ENCODE measurements at places on chromosomes 5 and 9. TPM values are rescaled to one million over a fixed set of nuclear protein-coding genes. Genes with fewer than 3 reads are reported as not detected.

DNA sequence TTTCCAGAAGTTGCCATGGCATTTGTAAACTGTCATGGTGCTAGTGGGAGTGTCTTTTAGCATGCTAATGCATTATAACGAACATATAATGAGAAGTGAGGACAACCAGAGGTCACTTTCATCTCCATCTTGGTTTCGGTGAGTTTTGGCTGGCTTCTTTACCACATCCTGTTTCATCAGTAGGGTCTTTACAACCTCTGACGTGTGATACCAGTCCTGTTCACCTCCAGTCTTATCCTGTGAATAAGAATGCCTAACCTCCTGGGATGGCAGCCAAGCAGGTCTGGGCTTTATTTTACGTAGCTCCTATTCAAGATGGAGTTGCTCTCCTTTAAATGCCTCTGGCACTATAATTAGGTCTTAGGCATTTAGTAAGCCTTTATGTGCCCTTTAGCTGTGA lies 20.4 kb upstream of the RFK start:
- DNase-seq = no peak

- DNase-seq = no peak
Observed at GRCh38 chr9:110186254-110186653, 21.7 kb downstream of the C9orf152 start.

OSMR gene
- not detected for total RNA-seq

DNA sequence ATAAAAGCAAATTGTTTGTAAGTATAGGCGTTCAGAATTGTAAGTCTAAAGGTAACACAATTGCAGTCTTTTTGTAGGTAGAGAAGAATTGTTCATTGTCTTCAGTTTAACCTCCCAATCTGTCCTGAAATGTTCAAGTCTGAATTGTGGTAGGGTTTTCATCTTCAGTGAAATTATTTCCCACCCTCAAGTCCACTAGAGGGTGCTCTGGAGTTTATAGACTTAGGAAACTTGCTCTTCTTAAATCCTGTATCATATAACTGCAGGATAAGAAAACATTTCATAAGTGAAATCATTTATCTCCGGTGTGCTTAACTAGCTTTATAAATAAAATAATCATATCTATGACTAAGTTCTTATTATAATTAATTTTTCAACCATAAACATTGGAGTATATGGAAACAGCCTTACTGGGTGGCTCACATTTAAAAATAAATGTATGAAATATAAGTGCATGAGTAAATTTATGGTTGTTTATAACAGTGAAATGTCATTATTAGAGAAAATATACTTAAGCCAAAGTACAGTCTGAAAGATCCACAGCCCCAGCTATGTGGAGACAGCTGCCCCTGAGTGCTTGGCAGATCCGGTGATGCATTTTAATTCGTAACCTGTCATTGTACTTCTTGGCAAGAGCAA lies 182.4 kb upstream of the OTULINL start:
- peak; percentile 39 for DNase-seq

- no peak for DNase-seq
Observed at GRCh38 chr5:6548756-6549285, 84.0 kb downstream of the NSUN2 start.

- DNase-seq = no peak
Observed at GRCh38 chr5:156687514-156687913, 162.6 kb upstream of the PPP1R2B start.

DNA sequence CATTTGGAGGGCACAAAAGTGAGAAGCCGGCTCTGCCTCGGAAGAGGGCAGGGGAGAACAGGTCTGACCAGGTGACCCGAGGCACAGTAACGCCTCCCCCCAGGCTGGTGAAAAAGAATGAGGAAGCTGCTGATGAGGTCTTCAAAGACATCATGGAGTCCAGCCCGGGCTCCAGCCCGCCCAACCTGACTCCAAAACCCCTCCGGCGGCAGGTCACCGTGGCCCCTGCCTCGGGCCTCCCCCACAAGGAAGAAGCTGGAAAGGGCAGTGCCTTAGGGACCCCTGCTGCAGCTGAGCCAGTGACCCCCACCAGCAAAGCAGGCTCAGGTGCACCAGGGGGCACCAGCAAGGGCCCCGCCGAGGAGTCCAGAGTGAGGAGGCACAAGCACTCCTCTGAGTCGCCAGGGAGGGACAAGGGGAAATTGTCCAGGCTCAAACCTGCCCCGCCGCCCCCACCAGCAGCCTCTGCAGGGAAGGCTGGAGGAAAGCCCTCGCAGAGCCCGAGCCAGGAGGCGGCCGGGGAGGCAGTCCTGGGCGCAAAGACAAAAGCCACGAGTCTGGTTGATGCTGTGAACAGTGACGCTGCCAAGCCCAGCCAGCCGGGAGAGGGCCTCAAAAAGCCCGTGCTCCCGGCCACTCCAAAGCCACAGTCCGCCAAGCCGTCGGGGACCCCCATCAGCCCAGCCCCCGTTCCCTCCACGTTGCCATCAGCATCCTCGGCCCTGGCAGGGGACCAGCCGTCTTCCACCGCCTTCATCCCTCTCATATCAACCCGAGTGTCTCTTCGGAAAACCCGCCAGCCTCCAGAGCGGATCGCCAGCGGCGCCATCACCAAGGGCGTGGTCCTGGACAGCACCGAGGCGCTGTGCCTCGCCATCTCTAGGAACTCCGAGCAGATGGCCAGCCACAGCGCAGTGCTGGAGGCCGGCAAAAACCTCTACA lies 11.8 kb downstream of the QRFP start:
- DNase-seq = no peak

- DNase-seq = no peak
Observed at GRCh38 chr5:32290922-32291321, 21.8 kb downstream of the MTMR12 start.

- DNase-seq = no peak
Observed at GRCh38 chr9:122988920-122989621, 44.4 kb upstream of the GPR21 start.

DNA sequence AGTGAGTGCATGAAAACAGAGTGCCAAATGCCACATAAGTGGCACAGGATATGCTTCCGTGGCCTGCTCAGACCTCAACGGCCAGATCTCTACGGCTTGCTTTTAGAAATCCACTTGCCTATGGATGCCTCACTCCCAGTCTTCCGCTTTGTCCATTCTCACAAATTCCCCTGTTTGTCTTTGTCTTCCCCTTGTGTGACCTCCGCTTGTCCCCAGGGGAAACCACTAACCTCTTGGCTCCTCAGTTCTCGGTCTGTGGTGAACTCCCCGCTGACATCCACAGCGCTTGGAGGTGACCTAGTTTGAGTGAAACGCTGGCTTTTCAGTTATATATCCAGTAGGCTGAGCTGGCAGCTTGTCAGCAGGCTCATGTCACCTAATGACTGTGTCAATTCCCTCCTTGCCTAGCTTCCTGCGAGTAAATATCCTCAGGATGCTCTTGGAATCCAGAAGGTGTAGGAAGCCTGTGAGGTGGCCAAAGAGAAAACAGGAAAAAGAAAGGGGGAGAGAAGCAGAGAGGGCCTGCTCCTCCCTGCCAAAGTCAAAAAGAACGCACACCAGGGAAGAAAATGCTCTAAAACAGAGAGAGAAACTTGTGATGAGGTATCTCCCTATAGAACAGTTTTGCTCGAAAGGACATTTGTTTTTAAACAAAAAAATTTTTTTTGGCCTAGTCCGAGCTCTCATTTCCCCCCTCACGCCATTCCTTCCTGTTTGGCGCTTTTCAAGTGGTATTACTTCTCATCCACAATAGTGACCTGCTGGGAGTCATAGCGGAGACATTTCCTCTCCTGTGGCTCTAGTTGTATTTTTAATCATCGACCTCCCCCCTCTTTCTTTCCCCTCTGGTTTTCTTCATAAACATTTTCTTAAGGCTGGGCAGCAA lies 101.6 kb upstream of the SPRY4 start:
- DNase-seq = no peak

- no peak for DNase-seq
Observed at GRCh38 chr5:28954074-28954473, 1915.7 kb upstream of the CDH9 start.

DNA sequence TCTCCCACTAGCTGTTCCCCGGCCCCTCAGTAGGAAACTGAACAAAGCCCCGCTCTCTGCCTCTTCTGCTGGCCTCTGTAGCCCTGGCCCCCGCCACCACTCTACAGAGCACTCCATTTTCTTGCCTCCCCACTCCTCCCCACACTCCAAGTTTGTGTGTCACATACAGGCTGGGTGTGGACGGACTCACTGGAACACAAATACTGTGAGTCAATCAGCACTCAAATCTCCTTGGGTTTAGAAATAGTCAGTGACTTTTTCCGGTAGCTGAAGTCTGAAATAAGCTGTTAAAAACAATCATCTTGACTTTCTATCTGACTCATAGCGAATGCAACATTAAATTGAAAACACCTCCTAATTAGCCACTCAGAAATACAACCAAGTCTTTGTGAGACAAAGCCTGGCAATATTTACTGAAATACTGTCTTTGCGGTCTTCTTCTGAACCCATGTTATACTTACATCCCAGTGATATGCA lies 122.5 kb downstream of the LHFPL2 start:
- DNase-seq = no peak

SHOC1 gene
- not detected for total RNA-seq

- DNase-seq = no peak
Observed at GRCh38 chr9:136698635-136699246, 11.5 kb upstream of the AGPAT2 start.

HK3 gene
- total RNA-seq = 0.97 TPM

DNA sequence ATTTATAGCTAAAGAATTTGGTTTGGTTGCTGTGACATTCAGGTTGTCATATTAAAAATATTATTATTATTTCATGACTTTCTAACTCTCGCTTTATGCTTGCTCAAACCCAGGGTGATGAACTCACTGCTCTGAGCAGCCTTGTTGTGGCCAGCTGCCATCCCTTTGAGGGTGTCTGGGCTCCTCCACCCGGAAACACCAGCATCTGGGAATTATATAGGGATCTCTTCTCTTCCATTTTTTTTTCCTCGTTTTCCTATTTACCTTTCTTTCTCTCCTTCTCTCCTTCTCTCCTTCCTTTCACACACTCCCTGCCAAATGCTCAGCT lies 355.8 kb upstream of the SMARCA2 start:
- DNase-seq = no peak

CCL27 gene
- total RNA-seq = not detected

PLCXD3 gene
- 0.20 TPM for total RNA-seq

DNA sequence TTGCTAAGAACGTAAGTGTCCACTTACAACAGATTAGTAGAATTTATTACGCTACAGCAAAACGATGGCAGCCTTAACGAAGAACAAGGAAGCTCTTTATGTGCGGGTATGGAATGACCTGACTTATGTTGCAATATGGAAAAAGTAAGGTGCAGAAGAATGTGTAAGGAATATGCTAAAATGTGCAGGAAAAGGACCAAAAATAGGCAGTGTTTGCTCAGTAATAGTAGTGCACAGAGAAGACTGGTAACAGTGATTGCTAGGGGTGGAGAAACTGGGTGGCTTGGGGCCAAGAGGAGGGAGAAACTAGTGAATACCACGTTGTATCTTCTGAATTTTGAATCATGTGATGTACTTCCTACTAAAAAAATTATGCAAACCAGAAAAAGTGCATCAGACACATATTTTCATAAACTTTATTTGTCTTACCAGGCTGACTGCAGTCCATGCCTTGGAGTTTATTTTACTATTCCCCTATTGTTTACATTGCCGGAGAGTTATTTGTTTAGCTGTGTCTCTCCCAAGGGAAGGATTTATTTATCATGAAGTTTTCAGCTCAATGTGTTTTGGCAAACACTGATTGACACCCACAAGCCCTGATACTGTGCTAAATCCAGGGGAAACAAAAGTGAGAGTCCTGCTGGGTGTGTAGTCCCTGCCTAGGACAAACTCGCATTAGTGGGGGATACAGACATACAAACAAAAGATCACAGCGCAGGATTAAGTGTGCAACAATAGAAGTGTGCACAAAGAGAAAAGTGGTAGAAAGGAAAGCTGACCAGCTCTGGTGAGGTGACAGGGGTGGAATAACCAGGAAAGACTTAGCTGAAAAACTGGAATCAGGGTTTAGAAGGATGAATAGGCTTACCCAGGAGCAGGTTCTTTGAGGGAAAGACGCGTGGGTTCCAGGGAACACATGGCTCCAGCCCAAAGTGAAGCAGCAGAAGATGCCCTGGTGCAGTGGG lies 34.0 kb upstream of the ZNF484 start:
- no peak for DNase-seq

DNA sequence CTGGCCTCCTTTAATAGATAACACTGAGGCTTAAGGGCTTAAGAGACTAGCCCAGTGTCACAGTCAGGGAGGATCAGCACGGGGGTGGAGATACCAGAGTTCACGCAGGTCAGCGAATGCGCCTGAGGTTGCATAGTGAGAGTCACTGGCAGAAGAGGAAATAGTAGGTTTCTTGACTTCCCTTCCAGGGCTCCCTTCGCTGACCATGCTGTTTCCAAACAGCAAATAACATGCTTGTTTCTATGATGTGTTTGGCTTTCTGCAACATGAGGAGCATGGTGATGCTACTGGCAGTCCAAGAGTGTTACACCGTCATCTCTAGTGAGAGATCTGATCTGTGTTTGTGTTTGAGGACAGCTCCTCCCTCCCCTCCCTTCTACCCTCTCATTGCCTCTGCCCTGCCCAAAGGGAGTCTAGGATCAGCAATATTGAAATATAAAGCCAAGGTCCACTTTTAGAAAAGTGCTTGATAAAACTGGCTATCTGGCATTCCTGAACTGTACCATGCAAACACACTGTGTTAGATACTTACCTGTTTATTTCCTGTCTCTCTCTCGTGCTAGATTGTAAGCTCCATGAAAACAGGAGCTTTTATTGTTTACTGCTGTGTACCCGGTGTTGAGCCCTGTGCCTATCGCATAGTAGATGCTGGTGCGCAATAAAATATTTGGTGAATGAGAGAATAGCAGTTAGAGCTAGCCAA lies 12.3 kb downstream of the TLE4 start:
- DNase-seq = peak; percentile 42

F2RL2 gene
- total RNA-seq = not detected

ZDHHC12 gene
- total RNA-seq = 73.7 TPM

DNA sequence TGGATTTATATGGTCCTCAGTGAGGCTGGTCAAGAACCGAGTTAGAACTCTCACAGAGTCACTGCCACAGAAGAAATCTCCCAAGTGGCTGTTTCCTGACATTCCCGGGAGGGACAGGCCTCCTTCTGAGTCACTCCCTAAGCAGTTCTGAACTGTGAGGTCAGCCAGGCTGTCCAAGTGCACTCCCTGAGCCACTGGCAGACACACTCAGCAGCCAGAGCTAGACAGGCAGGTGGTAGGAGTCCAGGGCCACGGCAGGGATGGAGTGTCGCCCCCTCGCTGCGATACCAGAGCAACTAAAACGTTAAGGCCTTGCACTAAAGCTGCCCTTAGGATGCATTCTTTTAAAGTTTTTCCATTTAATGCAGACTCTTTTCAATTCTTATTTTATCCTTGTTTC lies 3.4 kb downstream of the IL4 start:
- DNase-seq = peak; percentile 66

DNA sequence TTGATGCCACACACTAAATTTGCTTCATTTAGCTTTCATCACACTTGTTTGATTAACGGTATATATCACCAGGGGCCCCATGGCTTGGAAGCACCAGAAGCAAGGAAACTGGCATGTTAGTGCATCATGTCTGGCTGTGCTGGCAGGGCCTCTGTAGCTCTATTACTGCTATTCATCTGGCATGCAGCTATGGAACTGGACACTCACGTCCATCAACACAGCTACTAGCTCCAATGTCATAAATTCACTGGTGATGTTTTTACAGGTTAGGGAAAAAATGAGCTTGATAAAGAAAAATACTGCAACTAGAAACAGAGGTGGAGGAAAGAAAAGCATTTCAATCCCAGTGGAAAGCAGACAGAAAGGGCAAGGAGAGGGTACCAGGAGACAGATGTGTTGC lies 343.2 kb downstream of the DEPDC1B start:
- DNase-seq = no peak

- DNase-seq = no peak
Observed at GRCh38 chr5:122019919-122020590, 58.0 kb downstream of the LOX start.

SPINK7 gene
- not detected for total RNA-seq

- no peak for DNase-seq
Observed at GRCh38 chr9:136385015-136385414, 11.5 kb upstream of the CARD9 start.

NUDCD2 gene
- total RNA-seq = 50.0 TPM
